ENCODE measurements at places on chromosomes 4 and X.

- DNase-seq: no peak
These were observed 4.3 kb upstream of the ARHGAP10 start for GRCh38 chr4:147727476-147728028.

GRCh38 chr4:125013891-125014290 lies 300.9 kb upstream of the FAT4 start:
- DNase-seq: no peak

DNA sequence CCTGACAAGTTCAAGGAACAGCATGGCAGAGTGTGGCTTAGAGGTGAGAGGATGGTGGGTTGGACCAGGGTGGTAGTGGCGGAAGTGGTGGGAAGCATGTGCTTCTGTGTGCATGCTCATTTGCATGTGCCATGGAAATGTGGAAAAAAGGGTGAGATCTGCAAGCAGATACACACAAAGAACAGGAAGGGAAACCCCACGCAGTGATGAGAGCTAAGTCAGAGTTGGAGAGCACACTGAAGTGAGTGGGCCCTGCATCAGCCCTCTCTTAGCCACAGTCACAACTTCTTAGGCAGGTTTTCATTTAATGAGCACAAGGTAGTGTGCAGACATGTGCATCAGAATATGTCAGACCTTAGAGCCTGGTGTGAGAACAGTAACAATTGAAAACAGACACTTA lies 483.8 kb downstream of the AFF2 start:
- DNase-seq: no peak

- DNase-seq: no peak
These were observed 397.5 kb upstream of the PPP1R2C start for GRCh38 chrX:43175434-43175833.

DNA sequence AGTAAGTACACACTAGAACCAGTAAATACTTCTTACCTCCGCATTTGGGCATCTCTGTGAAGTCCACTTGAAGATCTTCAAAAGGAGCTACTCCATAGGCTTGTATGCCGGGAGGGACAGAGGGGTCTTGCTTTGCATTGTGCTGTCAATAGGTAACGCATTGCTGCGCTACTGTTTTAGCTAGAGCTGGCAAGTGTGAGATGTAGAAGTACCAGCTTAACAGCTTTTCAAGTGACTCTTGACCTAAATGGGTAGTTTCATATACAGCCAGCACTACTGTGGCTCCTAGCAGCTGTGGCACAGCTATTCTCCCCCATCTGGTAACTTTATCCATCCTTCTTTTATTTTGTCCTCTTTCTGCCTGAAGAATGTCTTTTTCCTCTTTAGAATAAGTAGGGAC lies 205.3 kb upstream of the KLF8 start:
- DNase-seq: no peak

DNA sequence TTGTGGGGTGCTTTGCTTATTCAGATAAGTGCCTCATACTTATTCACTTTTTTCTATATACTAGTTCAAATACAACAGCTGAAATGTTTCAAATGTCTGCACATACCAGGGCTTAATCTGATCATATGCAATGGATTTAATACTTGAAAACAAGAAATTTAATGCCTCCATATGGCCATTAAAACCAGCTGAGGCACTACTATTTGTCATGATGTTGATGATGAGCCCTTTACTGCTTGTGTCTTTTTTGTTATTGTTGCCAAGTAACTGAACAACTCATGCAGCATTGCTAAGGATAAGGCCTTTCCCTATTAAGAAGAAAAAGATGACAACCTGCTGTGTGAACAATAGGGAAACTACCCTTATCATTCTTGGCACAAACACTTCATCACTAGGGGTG lies 52.5 kb downstream of the MAGEB10 start:
- no peak for DNase-seq

- DNase-seq: no peak
These were observed 7.2 kb upstream of the NEUROG2 start for GRCh38 chr4:112523008-112523721.

- no peak for DNase-seq
These were observed 880.8 kb downstream of the TECRL start for GRCh38 chr4:63528256-63528991.

DNA sequence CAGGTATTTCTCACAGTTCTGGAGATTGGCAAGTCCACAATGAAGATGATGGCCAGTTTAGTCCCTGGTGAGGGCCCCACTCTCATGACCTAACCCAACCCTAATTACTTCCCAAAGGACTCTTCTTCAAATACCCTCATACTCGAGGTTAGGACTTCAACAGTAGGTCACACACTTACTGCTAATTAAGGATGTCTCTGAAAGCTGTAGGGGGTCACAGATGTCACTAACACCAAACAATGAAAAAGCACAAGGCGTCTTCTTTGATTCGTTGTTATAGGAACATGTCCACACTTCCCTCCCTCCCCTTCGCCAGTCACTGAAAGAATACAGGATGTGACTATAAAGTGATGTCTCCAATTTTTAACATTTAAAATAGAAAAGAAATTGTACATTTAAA lies 309.7 kb downstream of the PACRGL start:
- DNase-seq: no peak

GRCh38 chr4:2574863-2575262 lies 38.4 kb downstream of the FAM193A start:
- no peak for DNase-seq

- no peak for DNase-seq
These were observed 188.3 kb downstream of the SH3BGRL start for GRCh38 chrX:81390237-81390636.

DNA sequence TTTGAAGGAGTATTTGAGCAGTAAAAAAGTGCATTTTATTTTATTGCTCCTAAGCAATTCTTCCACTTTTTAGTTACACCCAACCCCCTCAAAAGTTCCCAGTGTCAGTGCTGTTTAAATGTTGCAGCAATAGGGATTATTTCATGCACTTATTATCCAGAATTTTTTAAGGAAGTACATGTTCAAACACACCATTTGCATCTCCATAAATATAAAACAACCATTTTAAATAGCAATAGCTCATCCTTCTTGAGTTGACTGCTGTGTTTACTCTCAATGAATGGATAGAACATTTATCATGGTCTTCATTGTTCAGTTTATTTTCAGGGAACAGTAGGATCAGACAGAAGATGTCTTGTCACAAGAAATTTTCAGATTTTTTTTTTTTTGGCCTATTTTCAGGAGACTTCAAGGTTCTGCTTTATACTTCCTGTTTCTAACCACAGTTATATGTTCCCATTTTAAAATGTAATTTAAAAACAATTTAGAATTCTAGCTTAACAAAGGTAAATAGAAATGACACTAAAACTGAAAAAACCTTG lies 171.9 kb downstream of the TMA16 start:
- DNase-seq: no peak

- no peak for DNase-seq
These were observed 275.4 kb downstream of the FAT4 start for GRCh38 chr4:125590158-125590557.

GRCh38 chr4:115274545-115274944 lies 161.1 kb upstream of the NDST4 start:
- no peak for DNase-seq

DNA sequence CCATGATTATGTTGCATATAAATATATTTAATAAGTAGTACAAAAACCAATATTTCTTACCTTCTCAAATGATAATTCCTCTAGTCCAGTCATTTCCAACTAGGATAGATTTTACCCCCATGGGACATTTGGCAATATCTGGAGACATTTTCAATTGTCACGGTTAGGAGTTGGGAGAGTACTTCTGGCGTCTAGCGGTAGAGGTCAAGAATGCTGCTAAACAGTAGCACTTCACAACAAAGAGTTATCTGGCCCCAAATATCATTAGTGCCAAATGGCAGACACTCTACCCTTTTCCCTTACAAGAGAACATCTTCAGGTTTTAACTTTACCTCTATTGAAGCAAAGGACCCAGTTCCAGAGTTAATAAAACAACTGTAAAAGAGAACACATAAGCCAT lies 168.1 kb downstream of the FAT4 start:
- DNase-seq: no peak

GRCh38 chr4:107922486-107923473 lies 8.6 kb upstream of the CYP2U1 start:
- DNase-seq: no peak

DNA sequence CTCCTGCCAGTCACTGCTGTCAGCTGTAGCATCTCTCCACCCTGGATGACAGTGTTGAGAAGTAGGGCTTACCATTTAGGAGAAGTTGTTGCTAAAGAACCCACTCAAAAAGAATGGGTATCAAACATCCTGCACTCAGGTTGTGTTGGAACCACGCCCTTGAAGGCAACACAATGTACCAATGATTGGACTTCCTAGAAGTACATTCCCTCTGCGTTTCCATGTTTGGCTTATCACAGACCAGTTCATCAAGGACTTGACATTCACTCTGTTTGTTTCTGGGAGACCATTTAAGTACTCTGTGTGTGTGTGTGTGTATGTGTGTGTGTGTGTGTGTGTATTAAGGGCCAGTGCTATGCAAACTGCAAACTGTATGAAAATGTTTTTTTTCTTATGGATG lies 200.6 kb upstream of the GATB start:
- DNase-seq: no peak

DNA sequence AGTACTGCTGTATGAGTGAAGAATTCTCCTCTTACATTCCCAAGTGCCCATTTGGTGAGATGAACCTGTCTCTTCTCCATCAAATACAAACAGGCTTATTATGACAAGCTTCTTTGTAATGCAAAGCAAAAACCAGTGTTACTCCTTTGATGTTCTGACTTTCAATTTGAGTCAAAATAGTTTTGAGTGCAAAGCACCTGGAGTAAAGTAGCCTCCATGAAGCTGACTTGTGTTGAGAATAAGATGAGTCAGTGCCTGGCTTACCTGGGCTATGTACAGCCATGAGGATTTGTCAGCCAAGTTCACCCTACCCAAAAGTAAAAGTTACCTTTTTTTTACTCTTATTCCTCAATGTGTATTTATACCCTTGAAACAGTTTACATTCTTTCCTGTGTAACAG lies 132.5 kb upstream of the FMR1 start:
- DNase-seq: no peak

- no peak for DNase-seq
These were observed 48.6 kb downstream of the TMEM164 start for GRCh38 chrX:110051559-110051958.

DNA sequence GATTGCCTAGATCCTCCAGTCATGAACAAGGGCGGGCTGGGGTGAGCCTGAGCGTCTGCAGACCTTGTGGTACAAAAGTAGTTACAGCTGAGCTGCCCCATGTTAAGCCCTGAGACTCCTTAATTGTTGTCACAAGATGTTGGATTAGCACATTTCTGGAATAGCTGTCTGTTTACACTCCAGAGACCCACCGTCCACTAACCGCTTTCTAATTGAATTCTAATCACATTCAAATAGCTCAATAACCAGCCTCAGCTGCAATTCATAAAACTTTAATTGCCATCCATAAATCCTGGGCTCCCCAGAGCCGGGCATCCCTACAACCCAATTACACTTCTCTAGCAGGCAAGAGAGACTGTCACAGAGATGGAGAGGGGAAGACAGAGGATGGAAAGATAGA lies 1.6 kb upstream of the GSX2 start:
- no peak for DNase-seq

GRCh38 chr4:104217526-104217925 lies 277.2 kb downstream of the CXXC4 start:
- no peak for DNase-seq

DNA sequence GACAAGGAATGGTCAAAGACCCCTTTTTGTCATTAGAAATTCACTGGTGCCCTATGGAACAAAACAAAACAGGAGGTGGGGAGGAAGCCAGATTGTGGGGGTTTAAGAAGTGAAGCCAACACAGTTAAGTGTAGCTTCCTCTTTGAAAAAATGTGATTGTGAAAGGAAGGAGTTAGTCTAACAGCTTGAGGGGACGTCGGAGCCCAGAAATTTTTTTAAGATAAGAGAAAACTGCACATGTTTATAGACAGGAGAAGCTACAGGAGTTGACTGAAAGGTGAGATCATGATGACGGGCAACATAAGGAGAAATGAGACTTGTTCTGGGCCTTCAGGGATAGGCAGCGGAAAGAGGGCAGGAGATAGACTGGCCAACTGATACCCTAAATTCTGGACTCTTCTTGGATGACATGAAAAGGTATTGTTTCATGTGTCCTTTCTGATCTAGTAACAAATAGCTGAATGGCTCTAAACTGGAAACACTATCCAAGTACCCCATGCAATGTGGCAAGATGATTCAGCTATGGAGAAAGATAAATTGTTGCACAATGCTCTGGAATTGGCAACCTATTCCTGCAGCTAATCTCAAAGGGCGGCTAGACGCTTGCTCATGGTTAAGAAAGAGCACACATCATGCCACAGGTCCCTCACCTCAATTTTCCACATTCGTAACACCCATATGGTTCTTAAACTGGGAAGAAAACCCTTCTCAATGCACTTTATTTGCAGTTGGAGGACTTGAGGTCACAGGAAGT lies 3.7 kb upstream of the HDAC8 start:
- no peak for DNase-seq

GRCh38 chr4:55214172-55214571 lies 88.8 kb upstream of the KDR start:
- no peak for DNase-seq

DNA sequence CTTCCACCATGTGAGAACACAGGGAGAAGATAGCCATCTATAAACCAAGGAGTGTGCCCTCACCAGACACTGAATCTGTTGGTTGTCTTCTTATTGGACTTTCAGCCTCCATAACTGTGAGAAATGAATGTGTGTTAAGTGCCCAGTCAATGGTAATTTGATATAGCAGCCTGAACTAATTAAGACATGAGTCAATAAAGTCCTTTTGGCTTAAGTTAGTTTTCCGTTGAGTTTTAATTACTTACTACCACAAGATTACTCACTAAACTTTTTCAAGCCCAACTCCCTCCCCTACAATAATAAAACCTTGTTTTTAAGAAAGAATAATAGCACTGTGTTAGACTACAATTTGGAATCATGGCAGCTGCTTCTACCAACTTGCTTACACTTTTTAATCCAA lies 324.2 kb downstream of the PCDH19 start:
- DNase-seq: no peak

- DNase-seq: no peak
These were observed 86.7 kb downstream of the PSAPL1 start for GRCh38 chr4:7347981-7348380.
